ENCODE measurements at places on chromosomes 6 and 20.

DNA sequence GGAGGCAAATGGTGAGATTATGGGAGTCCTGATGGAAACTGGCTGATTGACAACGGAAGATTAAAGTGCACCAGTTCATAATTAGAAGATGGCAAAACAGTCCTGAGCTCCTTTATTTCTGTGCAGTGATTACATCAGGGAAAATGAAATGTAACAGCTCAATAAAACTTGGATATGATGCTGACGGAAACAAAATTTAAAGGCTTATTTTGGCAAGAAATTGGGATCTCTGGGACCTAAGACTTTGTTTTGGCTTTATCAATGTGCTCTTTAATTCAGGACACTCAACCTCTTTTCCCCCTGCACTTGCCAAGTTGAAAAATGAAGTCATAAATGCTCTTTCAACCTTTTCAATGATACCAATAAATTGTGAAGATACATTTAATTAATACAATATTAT lies 226.8 kb downstream of the C6orf118 start:
- DNase-seq = no peak

- no peak for DNase-seq
These were observed 45.4 kb upstream of the BTN3A2 start for GRCh38 chr6:26319405-26320128.

DNA sequence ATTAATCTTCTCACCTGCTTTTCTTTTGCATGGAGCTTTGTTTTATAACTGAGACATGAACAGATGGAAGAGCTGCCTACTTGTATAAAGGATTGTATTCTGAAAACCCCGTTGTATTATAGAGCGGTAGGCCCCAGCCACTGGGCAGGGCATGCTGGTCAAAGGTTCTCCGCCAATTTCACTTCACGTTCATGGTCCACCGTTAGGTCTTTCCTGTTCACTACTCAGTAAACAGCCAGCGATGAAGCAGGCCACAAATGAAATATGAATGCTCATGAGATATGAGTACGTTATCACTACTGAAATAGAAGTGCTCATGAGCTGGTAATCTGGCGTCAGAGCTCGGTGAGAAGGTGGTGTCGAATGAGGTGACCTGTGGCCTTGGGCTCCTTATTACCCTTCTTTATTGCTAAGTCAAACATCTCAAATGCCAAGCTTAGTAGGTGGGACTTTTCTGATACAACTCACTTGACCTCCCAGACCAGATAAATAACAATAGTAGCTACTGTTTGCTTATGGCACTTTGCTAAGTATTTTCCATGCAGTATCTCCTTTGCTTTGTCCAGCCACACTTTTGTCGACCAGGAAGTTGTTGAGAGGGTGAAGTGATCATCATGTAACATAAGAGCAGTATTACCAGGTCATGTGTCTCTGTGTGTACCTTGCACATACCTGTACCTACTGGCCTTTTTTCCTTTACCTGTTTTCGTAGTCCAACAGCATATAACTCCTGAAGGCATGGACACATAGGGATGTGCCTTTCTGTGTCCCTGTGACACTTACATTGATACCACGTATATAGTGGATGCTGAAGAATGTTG lies 16.7 kb downstream of the EDN3 start:
- DNase-seq = no peak

DNA sequence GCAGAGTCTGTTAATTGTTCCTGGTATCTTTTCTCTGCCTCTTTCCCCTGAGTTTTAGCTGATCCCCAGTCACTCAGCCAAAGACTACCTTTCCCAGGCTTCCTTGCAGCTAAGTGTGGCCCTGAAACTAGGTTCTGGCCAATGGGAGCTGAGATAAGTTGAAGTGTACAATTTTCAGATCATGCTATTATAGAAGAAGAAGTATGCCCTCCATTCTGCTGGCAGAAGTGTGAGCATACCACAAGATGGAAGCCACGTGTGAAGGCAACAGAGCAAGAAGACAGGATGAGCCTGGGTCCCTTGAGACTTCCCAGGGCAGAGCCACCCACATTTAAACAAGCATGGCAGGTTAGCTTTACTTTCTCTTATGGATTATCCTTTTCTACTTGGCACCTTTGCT lies 273.2 kb downstream of the HIVEP2 start:
- DNase-seq = no peak

GRCh38 chr20:52809003-52809402 lies 163.2 kb upstream of the TSHZ2 start:
- DNase-seq = no peak

- no peak for DNase-seq
These were observed 4.1 kb upstream of the TXLNB start for GRCh38 chr6:139295901-139296300.

- DNase-seq = no peak
These were observed 40.3 kb upstream of the BLCAP start for GRCh38 chr20:37567671-37568588.

DNA sequence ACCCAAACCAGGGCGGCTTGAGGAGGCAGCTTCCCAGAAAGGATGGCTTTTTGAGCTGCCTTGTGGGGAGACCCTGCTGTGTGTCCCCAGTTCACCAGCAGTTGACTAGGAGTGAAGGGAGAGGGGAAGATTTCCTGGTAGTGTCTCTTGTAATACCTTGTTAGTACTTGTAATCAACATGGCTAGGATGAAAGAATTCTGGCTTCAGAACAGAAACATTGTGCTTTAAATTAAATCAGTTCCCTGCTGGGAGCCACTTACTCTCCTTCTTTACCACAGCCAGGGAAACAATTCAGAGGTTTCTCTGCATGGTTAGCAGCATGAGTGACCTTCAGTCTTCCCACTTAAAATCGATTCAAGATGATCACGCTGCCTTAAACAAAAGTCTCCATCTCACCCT lies 525.4 kb upstream of the ID4 start:
- no peak for DNase-seq

DNA sequence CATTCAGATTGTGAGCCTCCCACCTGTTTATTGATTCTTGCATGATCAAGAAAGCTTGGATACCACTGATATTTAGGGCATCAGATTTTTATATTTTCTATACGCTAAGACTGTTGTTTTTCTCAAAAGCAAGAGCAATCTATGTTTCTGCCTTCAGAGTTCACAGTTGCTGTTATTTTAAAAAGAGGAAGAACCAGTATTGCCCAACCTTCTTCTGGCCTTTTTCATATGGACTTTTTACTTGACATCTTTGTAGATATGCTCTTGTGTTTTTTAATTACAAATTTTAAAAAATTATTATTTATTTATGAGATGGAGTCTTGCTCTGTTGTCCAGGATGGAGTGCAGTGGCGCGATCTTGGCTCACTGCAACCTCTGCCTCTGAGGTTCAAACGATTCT lies 28.9 kb downstream of the SLC17A5 start:
- DNase-seq = no peak

GRCh38 chr6:160013987-160014868 lies 45.3 kb downstream of the IGF2R start:
- DNase-seq = no peak

DNA sequence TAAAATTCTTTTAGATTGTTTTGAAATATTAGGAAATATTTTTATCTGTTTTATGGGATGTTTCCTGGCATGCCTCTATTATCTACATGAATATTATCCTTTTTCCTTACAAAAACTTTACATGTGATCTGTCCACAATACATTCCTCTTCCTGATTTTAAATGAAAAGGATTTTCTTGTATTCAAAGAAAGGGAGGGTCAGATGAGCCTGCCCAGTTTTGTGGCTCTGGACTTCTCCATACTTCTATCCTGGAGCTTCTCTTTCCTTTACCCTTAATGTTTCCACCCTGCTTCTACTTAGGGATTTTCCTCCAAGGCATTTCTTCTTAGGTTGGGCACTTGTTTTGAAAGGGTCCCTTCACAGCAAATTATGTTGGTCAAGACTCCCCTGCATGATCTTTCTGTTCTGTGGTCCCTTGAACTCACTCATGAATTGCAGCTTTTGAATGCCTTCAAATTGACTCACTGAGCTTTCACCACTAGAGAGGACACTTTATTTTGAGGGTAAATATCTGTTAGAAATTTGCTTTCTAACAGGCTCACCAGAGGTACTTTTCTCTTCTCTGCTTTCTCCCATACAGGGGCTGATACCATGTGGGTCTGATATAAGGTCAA lies 104.9 kb downstream of the CENPW start:
- DNase-seq = no peak

DNA sequence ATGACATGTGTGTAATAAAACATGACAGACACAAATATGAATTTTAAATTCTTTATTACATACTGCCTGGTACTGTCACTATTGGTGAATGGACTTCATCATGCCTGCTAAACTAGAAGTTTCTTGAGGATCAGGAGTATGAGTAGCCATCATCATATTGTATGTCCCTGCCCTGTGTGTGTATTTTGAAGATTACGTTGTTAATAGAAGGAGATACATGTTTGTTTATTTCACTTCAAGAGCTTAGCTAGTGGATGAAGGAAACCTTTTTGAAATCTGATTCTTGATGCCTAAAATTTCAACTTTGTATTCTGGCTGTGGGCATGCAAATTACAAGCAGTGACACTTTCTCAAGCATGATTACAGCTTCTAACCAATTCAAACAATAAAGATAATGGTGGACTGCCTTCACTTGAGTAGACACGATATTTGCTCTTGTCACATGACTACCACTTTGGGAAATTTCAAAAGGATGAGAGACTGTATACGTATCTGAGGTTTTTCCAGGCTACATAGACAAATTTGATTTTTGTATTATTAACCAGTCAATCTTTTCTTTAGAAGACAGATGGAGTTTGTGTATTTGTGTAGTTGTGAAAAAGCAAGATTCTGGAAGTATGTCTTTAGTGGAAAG lies 3.5 kb downstream of the TBPL1 start:
- no peak for DNase-seq

DNA sequence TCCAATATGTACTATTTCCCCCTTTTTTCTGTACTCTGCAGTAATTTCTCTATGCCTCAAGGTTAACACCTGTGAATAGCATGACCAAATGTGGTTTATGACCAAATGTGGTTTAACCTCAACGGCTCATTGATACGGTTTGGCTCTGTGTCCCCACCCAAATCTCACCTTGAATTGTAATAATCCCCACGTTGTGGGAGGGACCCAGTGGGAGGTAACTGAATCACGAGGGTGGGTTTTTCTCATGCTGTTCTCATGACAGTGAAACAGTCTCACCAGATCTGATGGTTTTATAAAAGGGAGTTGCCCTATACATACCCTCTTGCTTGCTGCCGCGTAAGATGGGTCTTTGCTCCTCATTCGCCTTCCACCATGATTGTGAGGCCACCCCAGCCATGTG lies 18.7 kb downstream of the DEK start:
- no peak for DNase-seq

DNA sequence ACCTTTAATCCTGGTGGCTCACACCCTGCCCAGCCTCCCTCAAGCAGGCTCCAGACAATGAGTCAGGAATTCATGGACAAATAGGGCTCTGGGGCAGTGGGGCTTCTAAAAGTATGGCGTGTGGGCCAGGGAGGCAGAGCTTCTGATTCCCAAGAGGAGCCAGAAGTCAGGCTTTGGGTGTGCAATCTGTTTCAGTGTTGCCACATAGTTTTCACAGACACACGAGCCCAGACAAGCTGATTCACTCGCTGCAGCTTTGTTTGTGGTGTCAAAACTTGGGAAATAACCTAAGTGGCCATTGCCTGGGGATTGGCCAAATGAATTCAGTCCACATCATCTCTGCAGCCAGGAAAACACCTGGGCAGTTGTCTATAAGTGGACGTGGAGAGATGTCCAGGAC lies 9.2 kb downstream of the PEDS1 start:
- no peak for DNase-seq
